ENCODE measurements at places on chromosomes 16 and 17. TPM values are rescaled to one million over a fixed set of nuclear protein-coding genes. Genes with fewer than 3 reads are reported as not detected.

The ACE gene
- 2.2 TPM for polyA plus RNA-seq

DNA sequence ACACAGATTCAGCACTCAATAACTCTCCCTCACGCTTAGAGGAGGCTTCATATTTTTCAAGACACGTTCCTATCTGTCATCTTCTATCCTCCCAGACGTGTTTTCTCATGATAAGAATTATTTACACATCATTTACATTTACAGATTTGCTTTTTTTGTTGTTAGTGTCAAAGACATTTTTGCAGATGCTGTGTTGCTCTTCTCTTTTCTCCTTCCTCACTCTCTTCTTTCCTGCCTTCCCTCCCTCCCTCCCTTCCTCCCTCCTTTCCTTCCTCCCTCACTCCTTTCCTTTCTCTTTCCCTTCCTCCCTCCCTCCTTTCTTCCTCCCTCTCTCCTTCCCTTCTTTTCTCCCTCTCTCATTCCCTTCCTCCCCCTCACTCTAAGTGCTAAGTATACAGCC is 537.1 kb upstream of the HSBP1 start:
- no peak for DNase-seq

- no peak for DNase-seq
Observed at GRCh38 chr17:19296786-19297778, 59.9 kb downstream of the EPN2 start.

The TBC1D3C gene
- polyA plus RNA-seq, result not detected

DNA sequence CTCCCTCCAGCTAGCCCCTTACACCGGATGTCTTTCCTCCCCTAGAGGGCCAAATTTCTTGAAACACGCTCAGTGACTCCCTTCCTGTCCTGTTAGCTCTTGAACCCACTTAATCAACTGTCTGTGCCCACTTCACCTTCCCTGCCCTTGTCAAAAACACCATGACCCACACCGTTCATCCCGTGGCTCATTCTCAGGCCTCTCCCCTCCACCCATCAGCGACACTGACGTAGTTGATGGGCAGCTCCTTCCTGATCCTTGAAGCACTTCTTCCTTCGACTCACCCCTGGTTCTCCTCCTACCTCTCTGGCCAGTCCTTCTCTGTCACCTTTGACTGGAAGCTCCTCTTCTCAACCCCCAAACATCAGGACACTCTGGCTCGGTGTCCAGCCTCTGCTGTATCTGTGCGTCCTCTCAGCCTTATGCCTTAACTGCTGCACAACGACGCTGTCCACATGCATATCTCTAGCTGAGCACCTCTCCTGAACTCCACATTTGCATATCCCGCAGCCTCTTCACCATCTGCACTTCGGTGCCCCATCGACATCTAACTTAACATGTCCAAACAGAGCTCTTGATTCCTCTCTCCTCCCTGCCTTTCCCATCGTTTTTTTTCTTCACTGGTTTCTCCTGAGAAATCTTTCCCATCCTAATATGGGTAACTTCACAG is 39.3 kb upstream of the CCDC182 start:
- DNase-seq, result no peak

- no peak for DNase-seq
Observed at GRCh38 chr17:82980632-82981031, 98.8 kb upstream of the METRNL start.

The JPH3 gene
- polyA plus RNA-seq, result not detected

GRCh38 chr16:964356-965035 is 6.3 kb downstream of the LMF1 start:
- no peak for DNase-seq

The YBX2 gene
- polyA plus RNA-seq, result not detected

The C17orf100 gene
- 5.5 TPM for polyA plus RNA-seq

The RNF222 gene
- polyA plus RNA-seq, result not detected

GRCh38 chr16:3946604-3947180 is 66.2 kb upstream of the CREBBP start:
- no peak for DNase-seq

DNA sequence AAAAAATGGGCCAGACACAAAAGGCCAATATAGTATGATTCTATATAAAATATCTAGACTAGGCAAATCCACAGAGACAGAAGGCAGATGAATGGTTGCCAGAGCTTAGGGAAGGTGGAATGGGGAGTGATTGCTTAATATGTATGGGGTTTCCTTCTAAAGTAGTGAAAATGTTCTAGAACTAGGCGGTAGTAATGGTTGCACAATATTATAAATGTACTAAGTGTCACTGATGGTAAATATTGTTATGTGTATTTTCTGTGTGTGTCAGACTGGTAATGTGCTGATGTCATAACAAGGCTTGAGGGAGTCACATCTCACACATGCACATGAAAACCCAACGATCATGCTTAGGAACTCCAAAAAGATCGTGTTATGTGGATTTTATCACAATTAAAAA is 106.9 kb upstream of the SIAH1 start:
- peak; percentile 24 for DNase-seq

DNA sequence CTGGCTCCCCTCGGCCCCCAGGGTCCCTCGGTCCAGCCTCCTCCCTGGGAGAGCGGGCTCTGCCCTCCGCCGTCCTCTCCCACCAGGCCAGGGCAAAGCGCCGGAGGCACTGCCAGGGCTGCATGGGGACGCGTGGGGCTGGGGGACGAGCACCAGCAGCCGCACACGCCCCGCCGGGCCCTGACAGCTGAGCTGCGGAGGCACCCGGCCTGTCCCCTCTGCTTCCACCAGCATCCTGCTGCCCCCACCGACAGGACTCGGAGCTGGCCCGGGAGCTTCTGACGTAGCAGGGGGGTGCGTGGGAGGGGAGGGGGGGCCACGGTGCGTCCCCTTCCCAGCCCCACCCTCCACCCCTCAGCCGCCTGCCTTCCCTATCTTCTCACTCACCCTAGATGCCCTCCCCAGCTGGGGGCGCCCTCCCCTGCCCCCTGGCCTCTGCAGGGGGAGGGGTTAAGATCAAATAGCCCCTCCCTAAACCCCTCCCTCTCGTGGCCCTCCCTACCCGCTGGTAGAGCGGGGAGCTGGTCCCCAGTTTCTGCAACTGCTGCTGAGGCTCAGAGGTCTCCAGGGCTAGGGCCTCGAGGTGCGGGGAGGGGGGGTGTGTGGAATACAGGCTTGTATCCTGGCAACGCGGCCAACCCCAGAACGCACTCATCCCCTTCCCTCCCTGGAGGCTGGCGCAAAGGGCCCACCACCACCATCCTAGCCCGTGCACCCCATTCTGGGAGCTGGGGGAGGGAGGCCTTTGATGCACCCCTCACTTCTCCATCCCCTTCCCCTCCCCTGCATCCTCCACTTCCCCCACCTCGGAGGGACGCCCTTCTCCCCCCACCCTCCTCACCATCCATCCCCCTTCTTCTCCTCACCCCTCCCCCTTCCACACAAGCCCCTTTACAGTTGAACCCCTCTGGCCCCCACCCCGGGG is 1.0 kb downstream of the SRCIN1 start:
- DNase-seq, result peak; percentile 34

DNA sequence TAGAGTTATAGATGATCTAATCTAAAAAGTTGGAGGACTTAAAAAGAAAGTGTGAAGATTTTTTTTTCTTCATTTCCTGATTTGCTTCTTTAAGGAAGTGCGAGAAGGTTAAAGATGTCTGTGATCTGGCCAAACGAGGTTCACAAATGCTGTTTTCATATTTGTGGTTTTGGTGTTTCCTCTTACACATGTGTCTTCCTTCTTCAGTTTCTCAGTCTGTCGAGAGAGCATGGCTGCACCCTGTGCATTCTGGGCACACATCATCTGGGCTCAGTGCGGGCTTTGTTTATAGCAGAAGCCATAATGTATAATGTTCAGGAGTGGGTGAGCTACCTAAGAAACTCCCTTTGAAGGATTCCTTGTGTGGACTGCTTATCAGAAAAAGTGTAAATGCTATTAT is 260.4 kb upstream of the TBX2 start:
- peak; percentile 74 for DNase-seq

DNA sequence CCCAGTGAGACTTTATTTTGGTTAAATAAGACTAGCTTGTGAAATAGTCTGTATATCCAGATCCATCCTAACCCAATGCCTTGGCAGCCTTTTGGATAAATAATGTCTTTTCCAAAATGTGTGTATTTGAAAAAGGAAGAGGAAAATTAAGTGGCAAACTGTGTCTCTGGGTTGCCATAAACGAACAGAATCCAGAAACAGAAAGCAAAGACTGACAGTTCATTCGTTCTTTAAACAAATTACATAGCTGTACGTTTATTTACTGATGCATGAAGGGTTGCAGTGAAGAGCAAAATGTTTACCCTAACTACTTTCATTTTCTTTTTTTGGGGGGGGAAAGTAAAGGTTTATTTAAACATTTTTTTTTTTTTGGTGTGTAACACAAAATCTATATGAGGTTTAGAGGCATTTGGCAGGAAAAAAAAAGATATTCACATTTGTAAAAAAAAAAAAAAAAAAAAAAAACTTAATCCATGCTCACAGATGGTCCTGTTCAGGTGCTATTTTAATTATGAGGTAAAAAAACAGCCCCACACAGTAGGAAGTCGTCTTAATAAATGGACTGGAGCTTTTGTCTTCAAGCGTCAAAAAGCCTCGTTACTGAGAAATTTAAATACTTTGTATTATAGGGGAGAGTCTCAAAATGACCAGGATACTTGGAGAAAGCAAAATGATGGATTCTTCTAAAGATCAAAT is 245.9 kb downstream of the FTO start:
- no peak for DNase-seq

The MEFV gene
- not detected for polyA plus RNA-seq

The PRR11 gene
- polyA plus RNA-seq, result 15.4 TPM
